ENCODE measurements at places on chromosomes 2 and 18.

GRCh38 chr2:64408031-64408430 lies 45.9 kb upstream of the LGALSL start:
- DNase-seq: no peak

GRCh38 chr2:855177-855576 lies 95.5 kb upstream of the SNTG2 start:
- no peak for DNase-seq

GRCh38 chr2:236177604-236177966 lies 9.4 kb upstream of the GBX2 start:
- DNase-seq: no peak

GRCh38 chr2:201450954-201451291 lies 335 bp downstream of the TRAK2 start:
- DNase-seq: no peak

- no peak for DNase-seq
Observed at GRCh38 chr2:85246348-85246747, 81.4 kb downstream of the TGOLN2 start.

- DNase-seq: no peak
Observed at GRCh38 chr18:36194600-36195315, 7.5 kb downstream of the MOCOS start.

GRCh38 chr2:237200462-237200861 lies 114.8 kb downstream of the COPS8 start:
- no peak for DNase-seq

DNA sequence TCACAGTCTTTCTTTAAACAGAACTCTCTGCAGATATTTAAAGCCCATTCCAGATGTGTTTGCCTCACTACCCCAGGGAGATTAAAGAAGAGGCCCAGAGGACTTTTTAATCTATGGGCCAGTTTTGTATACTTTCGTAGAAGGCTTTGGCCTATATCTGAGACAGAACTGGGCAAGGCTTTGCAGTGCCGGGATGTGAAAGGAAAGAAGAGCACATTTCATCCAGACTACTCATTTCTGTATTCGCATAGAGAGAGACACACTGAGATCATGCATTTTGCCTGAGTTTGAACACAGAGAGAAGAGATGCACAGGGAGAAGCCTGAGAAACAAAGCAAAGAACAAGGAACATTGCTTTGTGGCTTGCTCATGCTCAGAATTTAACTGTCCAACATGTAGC lies 54.9 kb upstream of the SLC5A7 start:
- no peak for DNase-seq

DNA sequence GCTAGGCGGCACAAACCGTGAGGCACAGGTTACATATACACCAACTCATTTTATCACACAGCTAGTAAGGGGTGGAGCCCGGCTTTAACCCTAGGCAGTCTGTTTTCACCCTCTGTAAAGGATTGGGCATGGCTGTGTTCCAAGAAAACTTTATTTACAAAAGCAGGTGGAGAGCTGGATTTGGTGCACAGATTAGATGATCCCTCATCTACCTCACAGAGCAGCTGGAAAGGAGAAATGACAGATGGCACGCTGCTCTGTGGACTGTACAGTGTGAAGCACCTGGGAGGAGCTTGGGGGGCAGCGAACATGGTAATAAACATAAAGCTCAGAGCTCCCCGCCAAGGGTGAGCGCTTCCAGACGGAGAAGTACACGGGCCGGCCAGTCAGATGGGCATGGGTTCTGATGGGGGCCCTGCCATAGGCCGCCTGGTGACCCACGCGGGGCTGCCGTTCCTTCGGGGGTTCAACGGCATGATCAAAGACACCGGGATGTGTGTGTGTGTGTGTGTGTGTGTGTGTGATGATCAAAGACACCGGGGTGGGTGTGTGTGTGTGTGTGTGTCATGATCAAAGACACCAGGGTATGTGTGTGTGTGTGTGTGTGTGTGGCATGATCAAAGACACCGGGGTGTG lies 862 bp upstream of the TMEM177 start:
- no peak for DNase-seq

- peak; percentile 85 for DNase-seq
Observed at GRCh38 chr2:86037141-86037794, 68.4 kb downstream of the POLR1A start.

GRCh38 chr2:8558956-8559355 lies 122.9 kb upstream of the ID2 start:
- DNase-seq: no peak

DNA sequence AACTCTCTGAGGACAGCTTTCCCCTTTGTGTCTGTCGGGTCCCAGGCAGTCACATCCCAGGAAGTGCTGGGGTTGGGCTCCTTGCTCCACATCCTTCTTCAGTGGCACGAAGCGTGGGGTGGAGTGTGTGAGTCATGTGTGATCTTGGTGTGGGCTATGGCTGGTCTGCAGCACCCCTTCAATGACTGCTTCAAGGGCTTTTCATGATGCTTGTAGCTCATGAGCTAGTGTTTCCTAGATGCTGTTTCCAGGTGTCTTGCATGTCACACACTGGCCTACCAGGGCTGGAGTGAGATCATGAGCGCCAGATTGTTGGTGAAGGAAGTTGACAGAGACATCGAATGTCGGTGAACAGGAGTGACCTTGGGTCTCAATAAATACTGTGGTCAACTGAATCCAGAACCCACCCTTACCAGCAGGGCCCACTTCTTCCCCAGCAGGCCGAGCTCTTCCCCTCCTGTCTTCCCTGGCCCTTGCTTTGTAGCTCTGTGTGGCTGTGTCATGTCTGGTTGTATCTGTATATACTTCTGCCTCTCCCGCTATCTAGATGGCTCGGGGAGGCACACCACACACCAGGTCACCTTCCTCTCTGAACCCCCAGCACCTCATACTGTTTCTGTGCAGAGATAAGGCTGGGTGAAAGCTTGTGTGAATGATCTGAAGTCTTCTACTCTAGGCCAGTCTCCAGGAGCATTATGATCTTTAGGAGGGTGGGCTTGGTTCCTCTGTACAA lies 3.8 kb downstream of the C2orf92 start:
- DNase-seq: no peak

DNA sequence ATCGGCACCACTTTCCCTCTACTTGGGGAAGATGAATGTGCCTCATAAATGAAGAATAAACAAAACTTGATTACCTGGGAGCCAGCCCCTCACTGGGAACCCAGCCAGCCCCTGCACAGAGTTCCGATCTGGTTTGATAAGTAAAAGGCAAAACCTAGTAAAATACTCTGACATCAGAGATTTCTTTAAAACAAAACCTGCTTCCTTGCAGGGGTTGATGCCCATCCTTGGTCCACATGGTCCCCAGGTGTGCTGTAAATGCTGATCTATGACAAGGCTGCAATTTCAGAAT lies 218.8 kb upstream of the APCDD1 start:
- DNase-seq: no peak

GRCh38 chr2:48567671-48568070 lies 37.7 kb downstream of the STON1 start:
- no peak for DNase-seq

Measured in fibroblast of the conjunctiva (primary cell).